CD4-positive, alpha-beta T cell treated with Interleukin-4 for 4 hours (primary cell): ENCODE measurements at places on chromosomes 5 and 9.

- no peak for DNase-seq
Measured at GRCh38 chr9:92044936-92045335, 70.3 kb downstream of the SPTLC1 start.

GRCh38 chr5:112276991-112277390, 142.1 kb downstream of the EPB41L4A start:
- no peak for DNase-seq

DNA sequence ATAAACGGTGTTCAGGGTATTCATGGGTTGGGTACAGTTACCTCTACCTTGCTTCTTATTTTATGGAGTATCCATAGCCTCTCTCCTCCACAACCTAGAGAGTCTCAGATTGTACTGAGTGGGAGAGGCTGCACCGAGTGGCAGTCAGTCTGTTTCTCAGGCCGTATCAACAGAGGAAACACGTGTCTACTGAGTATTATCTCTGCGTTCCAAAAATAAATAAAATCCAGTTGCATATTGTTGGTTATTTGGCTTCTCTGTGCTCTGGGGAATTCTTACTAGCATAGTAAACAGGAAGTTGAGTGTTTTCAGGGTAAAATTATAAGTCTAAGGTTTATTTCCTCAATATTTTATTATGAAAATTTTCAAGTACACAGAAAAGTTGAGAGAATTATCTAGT, 231.0 kb downstream of the ARHGEF28 start:
- no peak for DNase-seq

DNA sequence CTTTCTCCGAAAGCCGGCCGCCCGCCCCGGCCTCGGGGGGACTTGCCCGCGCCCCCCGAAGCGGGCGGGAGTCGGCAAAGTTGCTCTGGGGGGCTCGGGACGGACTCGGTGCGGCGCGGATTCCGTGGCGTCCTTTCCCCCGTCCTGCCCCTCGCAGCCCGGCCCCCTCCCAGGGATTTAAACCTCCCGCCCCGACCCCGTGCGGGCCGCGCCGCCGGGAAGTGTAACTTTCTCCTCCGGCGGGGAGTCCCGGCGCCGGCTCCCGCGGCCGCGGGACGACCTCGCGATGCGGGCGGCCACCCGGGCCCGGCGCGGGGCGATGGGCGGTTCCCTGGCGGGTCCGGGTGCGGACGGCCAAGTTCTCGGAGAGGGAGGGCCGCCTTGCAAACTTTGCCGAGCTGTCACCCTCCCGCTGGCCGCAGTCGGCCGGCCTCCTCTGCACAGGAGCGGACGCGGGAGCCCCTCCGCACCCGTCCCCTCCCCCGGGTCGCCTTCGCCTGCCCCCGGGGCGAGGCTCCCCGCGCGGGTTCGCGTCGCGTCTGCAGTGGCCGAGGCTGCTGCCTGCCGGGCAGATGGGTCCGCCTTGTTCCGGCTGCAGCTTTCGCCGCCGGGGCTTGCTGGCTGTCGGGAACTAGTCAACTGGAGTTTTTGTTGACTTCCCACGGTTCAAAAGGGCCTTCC, 732 bp downstream of the PBX3 start:
- peak; percentile 13 for DNase-seq

DNA sequence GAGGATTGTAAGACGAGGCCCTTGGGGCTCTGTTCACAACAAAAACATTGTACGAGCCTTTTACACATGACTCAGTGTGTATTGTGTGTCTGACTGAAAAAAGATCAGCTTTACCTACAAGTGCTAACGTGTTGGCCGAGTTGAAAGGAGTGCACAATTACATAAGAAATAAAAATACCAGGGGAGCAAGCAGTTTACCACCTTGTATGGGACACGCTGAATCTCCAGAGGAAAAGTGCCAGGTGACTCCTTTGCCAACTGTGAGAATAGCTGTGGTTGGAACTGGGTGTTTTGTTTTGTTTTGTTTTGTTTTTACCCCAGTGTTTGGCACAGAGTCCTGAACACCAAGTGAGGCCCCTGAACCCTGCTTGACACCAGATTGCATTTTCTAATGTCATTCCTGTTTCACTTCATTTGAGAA, 32.8 kb upstream of the ZSWIM6 start:
- DNase-seq: no peak

DNA sequence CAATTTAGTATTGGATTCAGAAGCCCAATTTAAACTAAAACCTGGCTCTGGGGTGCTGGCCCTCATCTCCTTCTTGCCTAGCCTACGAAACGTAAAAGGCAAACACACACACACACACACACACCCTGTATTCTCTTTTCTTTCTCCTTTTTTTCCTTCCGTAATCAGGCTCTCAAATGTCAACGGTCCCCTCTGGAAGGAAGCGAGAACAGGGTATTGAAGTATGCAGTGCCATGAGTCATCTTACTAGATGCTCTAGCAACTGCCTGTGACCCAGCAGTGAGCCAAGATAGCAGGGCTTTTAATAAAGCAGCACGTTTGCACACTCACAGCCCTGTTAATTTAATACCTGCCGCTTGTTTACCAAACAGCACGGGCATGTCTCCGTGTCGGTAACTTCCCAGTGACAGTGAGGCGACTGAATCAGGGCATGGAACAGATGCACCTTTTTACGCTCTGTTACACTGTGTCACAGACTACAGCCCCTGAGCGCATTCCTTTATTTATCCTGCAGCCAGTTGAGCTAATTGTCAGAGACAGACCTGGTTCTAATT, 243.8 kb downstream of the BNC2 start:
- DNase-seq: no peak

GRCh38 chr5:13609504-13609903, 335.0 kb downstream of the DNAH5 start:
- DNase-seq: no peak

- DNase-seq: no peak
Measured at GRCh38 chr5:121945261-121945660, 16.5 kb upstream of the SRFBP1 start.

- no peak for DNase-seq
Measured at GRCh38 chr5:62331921-62332320, 25.9 kb downstream of the KIF2A start.

DNA sequence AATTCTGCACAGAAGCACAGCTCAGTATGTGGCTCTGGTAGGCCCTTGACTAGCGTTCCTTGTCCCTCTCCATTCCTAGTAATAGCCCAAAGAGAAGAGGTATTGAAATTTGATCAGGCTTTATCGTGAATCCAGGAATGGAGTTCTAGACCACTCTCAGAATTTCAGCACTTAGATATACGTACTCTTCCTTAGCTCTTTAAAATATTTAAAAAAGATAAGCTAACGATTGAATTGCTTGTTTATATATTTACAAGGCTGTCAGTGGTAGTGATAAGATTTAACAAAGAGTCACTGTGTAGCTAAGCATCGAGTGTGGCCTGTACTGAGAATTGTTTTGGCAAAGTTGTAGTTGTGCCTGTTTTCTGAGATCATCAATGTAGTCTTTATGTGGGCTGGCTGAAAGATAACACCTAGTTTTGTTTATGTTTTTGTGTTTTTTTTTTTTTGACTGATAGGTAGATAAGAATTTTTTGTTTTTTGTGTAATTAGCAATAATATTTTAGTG, 2.5 kb downstream of the KIAA1958 start:
- DNase-seq: no peak

DNA sequence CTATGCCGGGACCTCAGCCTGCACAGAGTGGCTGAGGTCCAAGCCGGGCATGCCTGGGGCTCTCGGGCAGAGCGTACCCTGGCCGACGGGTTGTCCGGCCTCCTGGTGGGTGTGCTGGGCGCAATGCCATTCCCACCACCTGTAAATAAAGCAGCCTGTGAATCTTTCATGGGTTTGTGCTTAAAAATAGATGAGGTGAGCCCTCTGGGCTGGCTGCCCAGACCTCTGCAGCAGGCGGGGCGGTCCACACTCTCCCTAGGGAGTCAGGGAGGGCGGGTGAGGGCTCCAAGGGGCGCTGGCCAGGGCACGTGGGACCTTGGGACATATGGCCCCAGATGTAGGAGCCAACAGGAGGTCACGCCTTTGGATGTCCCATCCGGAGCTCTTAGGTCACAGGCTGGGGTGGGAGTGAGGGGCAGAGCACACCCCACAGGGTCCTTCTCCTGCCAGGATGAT, 3.6 kb upstream of the AGPAT2 start:
- no peak for DNase-seq

DNA sequence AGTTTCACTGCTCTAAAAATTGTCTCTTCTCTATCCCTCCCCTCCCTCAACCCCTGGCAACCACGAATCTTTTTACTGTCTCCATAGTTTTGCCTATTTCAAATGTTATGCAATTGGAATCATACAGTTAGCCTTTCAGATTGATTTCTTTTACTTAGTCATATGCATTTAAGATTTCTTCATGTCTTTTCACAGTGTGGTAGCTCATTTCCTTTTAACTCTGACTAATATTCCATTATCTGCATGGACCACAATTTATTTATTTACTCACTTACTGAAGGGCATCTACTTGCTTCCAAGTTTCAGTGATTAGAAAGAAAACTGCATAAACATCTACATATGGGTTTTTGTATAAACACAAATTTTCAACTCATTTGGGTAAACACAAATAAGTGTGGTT, 372.3 kb downstream of the CDH18 start:
- no peak for DNase-seq

DNA sequence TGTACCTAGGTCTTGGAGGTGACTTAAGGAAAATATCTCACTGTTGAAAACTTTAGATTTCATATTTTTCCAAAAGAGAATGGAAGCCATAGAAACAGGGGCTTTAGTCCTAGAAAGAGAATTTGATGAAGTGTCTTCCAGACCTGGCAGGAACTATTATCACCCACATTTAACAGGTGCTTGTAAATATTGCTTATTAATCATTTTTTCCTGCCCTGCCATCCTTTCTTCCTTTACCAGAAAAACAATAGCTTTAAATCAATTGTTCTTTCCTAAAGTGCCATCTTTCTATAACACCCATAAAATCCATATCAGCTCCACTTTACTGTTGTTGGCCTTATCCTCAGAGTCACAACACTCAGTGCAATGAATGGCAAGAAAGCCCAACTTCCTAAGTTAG, 350.9 kb downstream of the YTHDC2 start:
- DNase-seq: no peak

DNA sequence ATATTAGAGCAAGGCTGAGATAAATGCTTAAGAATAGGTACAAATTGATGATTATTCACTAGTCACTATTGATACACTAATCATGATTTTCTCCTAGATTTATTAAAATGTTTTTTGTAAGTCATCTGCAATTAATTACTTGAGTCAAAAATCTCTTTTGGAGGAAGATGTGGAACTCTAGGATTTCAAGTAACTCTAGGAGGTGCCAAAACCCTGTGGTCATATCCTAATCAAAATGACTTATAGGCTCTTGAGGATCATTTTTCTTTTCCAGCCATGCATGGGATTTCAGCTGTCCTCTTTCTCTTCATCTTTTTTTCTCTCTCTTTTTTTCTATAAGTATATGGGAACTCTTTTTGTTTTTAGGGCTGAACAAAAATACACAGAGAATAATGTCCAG, 141.8 kb upstream of the CD180 start:
- no peak for DNase-seq

DNA sequence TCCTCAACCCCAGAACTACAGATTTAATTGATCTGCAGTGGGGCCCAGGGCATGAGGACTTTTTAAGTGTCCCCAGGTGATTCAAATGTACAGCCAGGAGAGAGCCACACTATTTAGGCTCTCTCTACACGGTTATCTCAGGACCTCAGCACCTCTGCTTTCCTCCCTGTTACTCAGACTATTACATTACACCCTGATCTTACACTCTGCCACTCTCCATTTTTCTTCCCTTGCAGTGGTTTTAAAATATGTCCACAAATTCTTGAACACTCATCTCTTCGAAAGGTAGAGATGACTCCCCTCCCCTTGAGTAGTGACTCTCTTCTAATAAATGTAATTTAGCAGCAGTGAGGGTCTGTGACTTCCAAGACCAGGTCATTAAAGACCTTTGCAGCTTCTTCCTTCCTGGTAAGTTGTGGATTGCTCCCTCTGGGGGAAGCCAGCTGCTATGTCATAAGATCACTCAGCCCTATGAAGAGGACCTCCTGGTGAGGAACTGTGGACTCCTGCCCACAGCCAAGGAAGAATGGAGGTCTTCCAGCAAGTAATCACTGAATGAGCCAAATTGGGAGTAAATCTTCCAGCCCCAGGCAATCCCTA, 87.5 kb upstream of the SSBP2 start:
- peak; percentile 29 for DNase-seq

DNA sequence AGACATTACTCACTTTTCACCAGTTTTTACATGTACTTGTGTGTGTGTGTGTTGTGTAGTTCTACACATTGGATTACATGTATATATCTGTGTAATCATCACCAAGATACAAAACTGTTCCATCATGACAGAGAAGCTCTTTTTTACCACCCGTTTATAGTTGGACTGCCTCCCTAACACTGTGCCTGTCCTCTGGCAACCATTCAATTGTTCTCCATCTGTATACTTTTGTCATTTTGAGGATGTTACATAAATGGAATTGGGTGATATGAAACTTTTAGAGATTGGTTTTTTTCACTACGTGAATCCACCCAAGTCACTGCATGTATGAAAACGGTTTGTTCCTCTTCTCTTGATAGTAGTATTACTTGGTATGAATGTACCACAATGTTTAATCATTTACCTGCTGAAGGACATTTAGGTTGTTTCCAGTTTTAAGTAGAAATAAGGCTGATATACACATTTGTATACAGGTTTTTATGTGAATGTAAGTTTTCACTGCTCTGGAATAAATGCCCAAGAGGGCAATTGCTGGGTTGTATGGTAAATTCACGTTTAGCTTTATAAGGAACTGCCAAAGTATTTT, 126.2 kb downstream of the MAPKAP1 start:
- DNase-seq: no peak

- DNase-seq: no peak
Measured at GRCh38 chr9:4822057-4822456, 29.3 kb downstream of the RCL1 start.

GRCh38 chr9:108813951-108814601, 41.7 kb downstream of the ACTL7B start:
- no peak for DNase-seq

- no peak for DNase-seq
Measured at GRCh38 chr9:134965411-134965810, 47.7 kb upstream of the FCN1 start.

DNA sequence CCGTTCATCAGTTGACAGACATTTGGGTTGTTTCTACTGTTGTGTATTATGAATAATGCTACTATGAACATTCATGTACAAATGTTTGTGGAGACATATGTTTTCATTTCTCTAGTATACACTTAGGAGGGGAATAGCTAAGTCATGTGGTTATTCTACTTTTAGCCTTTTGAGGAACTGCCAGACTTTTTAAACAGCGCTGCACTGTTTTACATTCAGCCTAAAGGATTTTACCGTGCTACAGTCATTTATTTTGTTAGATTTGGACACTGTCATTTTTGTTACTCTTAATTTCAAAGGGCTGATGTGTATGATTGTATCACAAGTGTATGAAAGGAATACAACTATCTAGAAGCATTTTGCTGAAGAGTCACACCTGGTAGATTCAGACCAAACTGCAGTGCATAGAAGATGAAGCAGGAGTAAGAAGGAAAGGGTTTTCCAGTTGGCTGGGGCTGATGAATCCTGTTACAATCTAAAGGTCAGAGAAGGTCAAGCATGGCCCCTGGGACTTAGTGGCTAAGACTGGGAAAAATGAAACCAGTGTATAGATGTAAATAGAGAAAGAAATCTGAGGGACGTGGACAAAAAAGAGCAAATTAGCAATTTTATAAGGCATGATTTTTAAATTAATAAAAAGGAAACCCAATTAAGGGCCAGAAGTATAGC, 509.7 kb downstream of the PSAT1 start:
- no peak for DNase-seq
